ENCODE measurements at places on chromosomes 2 and 18.

- no peak for DNase-seq
These were observed 75.9 kb upstream of the COL3A1 start for GRCh38 chr2:188898261-188898660.

GRCh38 chr2:44112096-44112495 is 56.6 kb upstream of the PPM1B start:
- no peak for DNase-seq

DNA sequence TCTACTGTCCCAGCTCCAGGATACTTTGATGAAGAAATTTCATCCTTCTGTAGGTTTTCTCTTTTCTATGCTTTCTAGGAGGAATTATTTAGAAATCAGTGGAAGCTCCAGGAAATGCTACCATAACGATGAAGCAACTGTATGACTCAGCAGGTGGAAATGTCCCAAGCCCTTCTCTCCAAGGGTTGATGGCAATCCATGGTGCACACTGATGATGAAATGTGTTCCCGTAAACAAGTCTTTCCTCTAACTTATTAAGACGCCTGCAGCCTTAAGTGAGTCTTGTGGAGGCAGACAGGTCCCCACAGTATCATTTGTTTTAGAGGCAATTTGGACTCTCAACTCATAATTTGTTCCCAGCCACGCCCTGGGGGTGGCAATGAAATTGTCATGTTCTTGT is 777.6 kb upstream of the SOX11 start:
- DNase-seq = peak; percentile 57

- DNase-seq = no peak
These were observed 139.5 kb downstream of the NOL4 start for GRCh38 chr18:34085140-34085739.

- no peak for DNase-seq
These were observed 365.9 kb upstream of the TRIB2 start for GRCh38 chr2:12350821-12351220.

DNA sequence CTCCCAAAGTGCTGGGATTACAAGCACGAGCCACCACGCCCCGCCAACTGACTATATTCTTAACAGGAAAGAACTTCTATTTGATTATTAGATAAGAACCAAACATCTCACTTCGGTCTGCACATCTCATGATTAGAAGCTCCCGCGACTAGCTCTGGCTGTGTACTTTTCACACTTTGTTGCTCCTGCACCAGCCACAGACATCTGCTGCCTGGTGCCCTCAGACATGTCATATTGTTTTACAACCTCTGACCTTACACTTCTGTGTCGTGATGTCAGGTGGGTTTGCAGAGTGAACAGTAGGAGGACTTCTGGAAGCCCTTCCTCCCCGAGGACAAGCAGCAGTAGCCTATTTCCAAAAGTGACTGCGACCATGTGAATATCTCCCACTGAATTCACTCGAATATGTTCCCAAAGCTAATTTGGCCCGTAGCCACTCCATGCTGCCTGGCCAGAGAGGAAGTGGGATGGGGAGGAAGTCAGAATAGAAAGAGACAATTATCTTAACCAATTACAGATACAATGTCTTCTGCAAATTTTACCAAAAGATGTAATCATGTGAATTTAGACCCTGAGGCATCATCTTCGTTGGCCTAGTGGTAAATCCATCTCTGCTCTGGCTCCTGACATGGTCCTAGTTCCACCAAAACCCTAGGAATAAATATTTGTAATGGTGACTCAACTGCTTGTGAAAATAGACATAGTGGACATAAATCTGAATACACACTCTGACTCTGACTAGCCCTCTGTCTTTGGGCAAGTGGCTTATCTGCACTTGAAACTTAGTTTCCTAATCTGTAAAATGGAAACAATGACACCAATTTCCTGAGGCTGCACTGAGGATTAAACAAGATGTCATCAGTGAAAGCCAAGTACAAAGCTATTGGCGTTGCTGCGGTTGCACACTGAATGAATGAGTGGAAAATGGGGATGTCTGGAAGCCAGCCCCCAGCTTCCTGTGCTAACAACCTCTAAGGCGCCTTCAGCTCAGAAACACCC is 406.1 kb downstream of the LRATD1 start:
- no peak for DNase-seq

DNA sequence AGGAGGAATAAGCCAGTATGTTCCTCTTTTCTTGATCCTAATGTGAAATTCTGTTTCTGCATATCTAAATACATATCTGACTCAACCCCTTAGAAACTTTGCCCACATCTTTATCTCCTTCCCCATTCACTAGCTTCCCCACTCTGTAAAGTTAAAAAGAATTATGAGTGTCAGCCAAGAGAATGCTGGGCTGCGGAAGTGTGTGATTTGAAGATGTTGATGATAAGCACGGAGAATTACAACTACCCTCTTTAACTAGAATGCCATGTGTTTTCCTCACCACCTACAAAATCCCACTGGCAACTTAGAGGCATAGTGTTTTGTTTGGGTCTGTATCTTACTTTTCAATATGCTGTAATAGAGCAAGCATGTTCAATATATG is 490.4 kb upstream of the FANCL start:
- DNase-seq = no peak

- DNase-seq = no peak
These were observed 223.8 kb downstream of the GLI2 start for GRCh38 chr2:120959426-120959825.

DNA sequence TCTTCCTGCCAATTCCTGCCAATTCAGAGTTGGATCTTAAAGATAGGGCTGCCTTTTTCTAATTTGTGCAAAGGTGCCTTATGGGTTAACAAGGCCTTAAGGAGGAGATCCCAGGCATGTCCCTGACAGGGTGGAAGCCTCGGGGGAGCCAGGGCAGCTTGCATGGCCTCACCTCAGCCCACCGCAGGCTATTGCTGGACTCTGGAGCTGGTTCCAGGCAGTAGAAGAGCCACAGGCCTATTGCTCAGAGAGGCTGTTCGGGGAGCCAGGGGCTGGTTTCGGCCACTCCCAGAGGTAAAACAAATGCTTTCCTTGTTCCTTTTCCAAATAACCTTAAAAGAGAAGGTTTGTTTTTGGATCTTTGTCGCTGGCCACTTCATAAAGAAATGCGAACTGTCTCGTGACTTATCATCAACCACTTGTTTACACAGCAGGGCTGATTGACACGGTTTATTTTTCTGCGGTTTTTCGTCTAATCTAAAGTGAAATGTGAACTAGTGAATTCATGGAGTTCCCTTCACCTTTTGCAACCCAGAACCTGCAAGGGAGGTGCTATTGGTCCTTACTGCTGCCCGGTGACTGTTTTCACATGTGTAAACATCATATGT is 108.6 kb downstream of the APOB start:
- no peak for DNase-seq

- no peak for DNase-seq
These were observed 46.7 kb downstream of the KIDINS220 start for GRCh38 chr2:8790739-8791162.

- DNase-seq = no peak
These were observed 57.5 kb downstream of the SLC35F5 start for GRCh38 chr2:113698892-113699447.

DNA sequence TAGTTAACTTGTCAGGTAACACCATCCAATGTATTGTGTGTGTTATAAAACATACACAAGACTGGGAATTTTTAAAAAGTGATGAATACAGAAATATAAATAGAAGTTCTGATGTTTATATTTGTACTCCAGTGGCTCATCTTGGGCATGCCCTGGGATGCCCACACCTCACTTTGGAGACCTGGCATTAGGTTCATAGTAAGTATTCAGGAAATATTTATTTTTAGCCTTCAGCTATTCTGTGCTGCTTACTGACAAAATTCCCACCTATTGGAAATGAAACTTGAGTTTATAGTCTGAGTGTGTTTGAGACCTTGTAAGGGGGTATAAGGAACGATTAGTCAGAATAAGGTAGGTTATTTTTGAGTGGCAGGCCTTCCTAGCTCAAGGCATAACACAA is 67.5 kb downstream of the MYO1B start:
- no peak for DNase-seq
